ENCODE measurements at places on chromosomes 7 and 10.

- no peak for DNase-seq
Observed at GRCh38 chr7:155007947-155008346, 5.0 kb upstream of the PAXIP1 start.

DNA sequence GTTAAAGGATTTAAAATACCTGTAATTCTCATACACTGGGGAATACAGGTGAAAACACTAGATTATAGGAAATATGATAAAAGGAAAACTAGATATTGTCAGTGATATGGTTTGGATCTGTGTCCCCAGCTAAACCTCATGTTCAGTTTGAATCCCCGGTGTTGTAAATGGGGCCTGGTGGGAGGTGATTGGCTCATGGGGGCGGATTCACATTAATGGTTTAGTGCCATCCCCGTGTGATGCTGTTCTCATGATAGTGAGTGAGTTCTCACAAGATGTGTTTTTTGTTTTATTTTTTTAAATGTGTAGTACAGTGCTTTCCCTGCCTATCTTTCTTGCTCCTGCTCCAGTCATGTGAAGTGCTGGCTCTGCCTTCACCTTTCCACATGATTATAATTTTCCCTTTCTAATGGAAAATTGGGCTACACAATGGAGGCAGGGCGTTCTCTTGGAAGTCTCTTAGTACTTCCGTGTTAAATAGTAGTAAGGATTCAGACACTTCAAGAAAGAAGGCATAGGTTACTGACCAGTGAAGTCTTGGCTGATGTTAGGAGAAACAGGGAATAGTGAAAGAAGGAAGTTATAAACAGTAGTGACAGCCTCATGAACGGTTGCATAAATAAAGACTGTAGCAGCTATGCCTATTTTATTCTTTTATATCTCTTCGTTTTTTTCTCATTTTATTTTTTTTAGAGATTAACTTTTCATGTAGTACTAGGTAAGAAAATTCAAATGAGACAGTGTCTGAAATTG is 386.4 kb downstream of the SUGCT start:
- DNase-seq: no peak

GRCh38 chr7:120852700-120853099 is 5.2 kb downstream of the TSPAN12 start:
- no peak for DNase-seq

DNA sequence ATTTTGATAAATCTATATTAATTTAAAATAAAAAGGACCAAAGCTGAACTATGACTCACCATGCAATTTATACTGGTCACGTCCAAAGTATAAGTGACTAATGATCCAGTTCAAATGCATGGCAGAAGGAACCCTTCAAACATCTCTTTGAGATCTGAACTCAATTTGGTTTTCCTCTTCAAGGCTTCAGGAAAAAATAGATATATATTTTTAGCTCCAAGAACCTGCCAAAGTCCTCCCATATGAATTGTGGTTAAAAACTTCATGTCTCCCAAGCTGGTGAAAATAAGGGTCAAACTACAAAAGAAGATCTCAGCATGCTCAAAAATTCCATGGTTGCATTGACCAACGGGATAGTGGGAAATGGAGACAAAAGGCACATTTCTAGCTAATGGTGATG is 34.6 kb upstream of the PDE1C start:
- no peak for DNase-seq

- DNase-seq: no peak
Observed at GRCh38 chr10:86267286-86268195, 99.1 kb downstream of the GRID1 start.

DNA sequence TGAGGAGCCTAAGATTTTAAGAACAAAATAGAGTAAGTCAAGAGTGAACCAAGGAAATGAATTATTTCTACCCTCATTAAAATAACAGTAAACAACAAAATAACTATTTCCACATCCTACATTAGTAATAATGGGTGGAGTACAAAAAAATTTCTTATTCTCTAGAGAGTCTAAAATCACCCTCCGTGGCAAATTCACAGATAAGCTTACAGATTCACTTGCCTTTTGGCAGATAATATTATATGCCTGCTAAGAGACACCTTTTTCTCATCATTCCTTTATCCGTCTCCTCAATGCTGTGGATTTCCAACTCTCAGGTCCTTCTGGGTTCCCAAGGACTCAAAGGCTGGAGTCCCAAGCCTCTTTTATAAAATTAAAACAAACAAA is 2.2 kb upstream of the EPC1 start:
- no peak for DNase-seq

GRCh38 chr10:131920693-131921092 is 19.9 kb downstream of the PPP2R2D start:
- no peak for DNase-seq

GRCh38 chr10:123144697-123145541 is 3.0 kb upstream of the HMX2 start:
- DNase-seq: no peak

GRCh38 chr10:70898687-70899086 is 10.3 kb upstream of the PCBD1 start:
- no peak for DNase-seq

DNA sequence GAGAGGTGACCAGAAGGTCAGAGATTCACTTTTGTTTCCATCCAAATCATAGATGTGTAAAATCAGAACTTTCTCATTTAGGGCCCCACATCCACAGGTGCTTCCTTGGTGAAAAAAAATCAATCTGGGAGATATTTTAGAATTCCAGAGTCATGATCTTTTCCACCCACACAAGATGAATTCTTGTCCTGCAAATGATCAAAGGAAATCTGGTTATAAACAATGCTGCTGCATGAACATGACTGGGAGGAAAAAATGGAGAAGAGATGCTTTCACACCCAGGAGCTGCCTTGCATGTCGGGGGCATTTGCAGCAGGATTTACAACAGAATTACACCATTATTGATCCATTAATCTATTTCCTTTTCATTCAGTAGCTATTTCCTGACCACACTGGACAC is 106.5 kb upstream of the TMEM72 start:
- no peak for DNase-seq

DNA sequence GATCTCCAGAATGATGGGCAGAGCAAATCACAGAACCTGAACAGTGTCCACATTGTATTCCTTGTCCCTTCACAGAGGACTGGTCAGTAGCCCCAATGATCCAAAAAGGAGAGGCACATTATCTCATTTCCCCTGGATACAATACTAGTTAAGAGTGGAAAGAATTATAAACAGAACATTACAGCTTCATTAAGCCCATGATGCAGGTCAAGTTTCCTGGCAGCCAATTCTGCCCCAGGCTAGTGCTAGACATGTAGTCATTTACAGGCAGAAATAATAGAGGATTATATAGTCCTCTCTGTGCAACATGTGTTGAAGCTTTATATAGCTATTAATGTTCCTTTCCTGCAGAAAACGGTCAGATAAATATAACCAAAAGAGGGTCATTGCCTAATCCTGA is 124.3 kb upstream of the WNT16 start:
- DNase-seq: peak; percentile 63

- DNase-seq: no peak
Observed at GRCh38 chr10:5552376-5553321, 27.9 kb downstream of the CALML3 start.

- no peak for DNase-seq
Observed at GRCh38 chr10:121313119-121313875, 284.9 kb downstream of the FGFR2 start.

DNA sequence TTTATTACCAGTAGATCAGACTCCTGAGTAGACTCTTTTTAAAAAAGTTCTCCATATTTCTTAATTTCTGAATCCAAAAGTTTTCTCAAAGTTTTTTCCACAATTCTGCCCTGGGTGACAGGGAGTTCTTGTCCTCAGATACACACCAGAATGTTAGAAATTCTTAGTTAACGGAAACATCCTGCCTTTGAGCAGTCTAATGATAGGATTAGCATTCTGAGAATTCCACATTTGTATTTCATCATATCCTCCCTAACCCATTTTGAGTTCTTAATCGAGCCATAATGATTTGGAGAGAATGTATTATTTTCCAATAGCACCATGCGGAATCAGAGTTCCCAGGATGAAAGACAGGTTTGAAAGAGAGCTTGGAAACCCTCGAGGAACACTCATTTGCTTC is 28.9 kb upstream of the MRPS33 start:
- no peak for DNase-seq

DNA sequence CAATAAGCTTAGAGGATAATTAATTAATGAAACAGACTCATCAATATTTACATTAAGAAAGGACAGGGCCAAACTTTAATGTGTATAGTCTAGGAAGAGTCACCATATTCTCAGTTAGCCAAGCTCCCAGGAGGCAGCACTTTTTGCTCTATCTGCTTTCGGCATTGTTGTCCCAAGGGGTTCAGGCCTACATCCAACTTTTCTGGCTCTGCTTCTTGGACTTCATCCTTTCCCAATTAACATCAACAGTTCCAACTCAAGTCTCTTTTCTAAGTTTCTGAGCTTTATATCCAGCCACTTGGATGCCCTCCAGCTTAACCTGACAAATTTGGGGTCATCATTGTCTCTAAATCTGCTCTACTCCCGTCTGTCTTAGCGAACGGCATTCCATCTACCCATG is 42.8 kb downstream of the GLI3 start:
- no peak for DNase-seq

- DNase-seq: no peak
Observed at GRCh38 chr10:71717551-71717951, 2.0 kb downstream of the C10orf105 start.

GRCh38 chr7:101731502-101732084 is 85.8 kb upstream of the CUX1 start:
- DNase-seq: no peak

DNA sequence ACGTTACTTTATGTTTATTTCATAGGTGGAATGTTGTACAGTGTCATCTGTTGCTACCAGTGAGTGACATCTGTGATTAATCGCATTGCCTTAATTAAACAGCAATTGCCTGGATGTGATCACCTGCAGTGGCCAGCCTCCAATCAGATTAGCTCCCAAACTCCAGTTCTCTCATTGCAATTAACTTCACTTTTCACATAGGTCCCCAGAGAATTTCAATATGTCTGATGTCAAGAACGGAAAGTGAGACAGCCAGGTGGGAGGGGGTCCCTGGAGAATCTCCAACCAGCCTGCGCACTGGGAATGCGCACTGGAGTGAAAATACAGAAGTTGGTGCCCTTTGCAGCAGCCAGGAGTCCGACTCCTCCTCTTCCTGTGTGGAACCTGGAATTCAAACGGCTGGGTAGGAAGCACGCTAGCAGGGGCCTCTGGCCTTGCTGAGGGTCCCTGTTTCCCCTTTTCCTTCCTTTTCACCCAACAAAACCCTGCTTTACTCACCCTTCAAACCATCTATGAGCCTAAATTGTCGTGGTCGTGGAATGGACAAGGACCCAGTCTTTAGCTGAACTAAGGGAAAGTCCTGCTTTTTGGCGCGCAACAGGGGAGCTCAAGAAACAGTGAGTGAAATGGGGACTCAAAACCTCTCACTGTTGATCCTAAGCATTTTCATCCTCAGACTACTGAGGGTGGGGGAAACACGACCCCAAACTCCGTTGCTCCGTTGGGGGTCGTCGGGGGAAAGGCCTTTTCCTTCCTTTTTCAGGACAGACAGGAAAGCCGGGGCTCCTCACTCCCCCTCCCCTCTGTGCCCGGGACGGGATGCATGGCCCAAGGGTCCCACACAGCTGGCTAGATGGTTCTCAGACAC is 1355.5 kb upstream of the LRRTM3 start:
- DNase-seq: peak; percentile 44

- DNase-seq: no peak
Observed at GRCh38 chr7:155295511-155295910, 2.2 kb upstream of the INSIG1 start.

Measured in HFF-Myc (cell line).